ENCODE measurements at places on chromosomes 3 and 15. TPM values are rescaled to one million over a fixed set of nuclear protein-coding genes. Genes with fewer than 3 reads are reported as not detected.

DNA sequence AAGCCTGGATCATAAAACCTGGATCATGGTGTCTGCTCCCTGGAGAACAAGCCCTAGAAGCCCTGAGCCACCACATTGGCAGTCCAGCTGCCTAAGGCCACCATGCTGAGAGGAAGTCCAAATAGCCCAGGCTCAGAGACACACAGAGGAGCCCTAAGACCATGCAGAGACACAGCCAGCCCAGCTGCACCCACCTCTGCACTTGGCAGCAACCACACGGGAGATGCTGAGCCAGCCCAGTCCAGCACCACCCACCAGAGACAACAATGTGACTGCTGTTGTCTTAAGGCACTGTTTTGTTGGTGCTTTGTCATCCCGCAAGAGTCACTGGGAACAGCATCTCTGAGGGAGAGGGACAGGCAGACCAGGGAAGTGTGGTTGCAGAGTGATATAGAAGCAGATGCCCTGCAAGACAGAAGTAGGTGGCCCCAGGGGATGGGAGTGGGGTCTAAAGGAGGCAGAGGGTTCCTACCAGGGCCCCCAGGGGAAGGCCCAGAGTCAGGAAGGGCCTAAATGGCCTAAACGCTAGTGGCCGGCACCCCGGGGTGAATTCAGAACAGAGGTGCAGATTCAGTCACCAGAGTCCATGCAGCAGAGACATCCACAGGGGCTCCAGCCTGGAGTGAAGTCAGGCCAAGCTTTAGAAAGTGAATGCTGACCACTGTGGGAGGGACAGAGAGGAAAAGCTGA is 105.4 kb upstream of the PRR20G start:
- no peak for DNase-seq

- DNase-seq, result no peak
These were observed 48.7 kb downstream of the KLHL6 start for GRCh38 chr3:183506674-183507320.

DNA sequence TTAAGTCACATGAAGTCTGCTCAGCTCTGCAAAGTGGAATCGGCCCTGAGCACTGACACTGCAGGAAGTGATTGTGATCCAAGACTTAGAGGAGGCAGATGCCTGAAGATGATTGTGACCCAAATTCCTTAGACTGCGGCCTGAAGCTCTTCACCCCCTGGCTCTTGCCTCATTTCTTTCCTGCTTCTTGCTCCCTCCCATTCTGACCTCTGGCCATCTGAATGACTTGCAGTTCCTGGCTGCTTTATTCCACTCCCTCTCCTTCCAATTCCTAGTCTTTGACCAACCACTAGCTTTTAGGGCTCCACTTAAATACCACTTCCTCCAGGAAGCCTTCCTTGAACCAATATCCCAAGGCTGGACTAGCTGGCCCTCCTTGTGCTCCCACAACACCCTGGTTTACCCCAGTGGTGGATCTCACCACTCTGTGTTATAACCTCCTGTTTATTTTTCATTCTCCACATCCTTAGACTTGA is 9.9 kb upstream of the EPB42 start:
- DNase-seq, result no peak

The NAALADL2 gene
- total RNA-seq, result 69.5 TPM

- DNase-seq, result no peak
These were observed 92.0 kb downstream of the FAM43A start for GRCh38 chr3:194777729-194778128.

DNA sequence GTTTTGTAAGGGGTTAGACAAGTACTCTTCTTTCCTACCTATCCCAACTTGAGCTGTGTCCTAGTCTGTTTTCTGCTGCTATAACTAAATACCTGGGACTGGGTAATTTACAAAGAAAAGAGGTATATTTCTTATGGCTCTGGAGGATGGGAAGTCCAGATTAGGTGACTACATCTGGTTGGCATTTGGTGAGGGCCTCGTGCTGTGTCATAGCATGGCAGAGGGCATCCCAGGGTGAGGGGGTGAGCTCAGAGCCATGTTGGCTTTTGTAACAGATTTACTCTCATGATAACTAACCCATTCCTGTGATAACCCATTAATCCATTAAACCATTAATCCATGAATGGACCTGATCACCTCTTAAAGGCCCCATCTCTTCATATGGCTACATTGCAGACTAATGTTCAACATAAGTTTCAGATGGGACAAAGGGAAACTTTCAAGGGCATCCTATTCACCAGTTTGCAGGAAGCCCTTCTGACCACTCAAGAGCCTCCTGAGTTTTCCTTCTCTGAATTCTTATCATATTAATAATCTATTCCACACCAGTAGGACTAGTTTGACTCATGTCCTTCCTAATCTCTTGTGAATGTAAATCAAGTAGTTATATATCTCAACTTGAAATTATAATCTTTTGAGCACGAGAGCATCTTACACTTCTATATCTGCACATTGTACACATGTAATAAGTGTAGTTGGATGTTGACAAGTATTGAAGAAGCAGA is 185.7 kb upstream of the ZPLD1 start:
- DNase-seq, result no peak

The TMCO5A gene
- total RNA-seq, result not detected

The BUB1B gene
- total RNA-seq, result 0.33 TPM

DNA sequence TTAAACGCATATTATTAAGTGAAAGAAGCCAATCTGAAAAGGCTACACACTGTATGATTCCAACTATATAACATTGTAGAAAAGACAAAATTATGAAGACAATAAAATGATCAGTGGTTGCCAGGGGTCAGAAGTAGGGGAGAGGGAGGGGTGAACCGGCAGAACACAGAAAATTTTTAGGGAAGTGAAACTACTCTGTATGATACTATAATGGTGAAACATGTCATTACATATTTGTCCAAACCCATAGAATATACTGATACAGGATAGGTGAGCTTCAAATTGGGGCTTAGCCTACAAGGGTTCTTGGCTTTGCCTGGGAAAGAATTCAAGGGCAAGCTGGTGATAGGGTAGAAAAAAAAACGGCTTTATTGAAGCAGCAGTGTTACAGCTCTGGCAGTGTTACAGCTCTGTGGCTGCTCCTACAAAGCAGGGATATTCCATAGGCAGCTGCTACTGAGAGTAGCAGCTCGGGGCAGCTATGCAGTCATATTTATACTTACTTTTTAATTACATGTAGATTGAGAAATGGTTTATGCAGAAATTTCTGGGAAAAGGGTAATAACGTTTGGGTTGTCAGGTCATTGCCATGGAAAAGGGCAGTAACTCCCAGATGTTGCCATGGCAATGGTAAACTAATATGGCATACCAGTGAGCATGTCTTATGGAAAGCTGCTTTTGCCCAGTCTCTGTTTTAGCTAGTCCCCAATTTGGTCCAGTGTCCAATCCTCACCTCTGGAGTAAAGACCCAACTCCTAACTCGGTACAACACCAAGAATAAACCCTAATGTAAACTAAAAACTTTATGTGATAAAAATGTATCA is 125.1 kb upstream of the SLC25A36 start:
- DNase-seq, result no peak

- DNase-seq, result no peak
These were observed 4.8 kb downstream of the RARRES1 start for GRCh38 chr3:158727206-158728060.

The CELSR3 gene
- 1.1 TPM for total RNA-seq

DNA sequence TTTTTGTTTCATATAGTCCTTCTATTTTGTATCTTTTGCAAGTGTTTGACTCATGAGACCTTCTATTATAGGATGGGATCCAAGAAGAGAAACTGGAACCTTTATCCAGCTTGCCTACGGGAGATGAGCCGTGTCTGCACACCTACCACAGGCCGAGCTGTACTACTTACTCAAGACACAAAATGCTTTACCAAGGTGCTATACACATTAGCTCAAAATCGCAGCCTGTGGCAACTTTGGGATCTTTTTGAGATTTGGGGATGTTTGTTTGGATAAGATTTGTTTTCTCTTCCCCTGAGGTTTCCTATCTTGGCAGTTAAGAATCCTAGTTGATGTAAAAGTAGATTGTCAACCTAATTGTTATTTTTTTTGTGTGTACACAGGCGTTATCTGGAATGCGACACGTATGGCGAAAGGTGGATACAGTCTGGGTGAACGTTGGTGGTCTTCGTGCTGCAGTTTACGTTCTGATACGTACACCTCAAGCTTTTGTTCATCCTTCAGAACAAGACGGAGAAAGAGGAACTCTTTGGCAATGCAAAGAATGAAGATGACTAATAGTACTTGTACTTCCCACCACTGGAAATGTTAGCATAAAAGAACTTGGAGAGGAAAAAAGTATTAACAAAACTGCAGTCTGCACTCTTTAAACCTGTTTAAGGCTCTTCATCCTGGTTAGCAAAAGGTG is 13.1 kb upstream of the SETD5 start:
- DNase-seq, result no peak

The ALDH1L1 gene
- 88.3 TPM for total RNA-seq

- DNase-seq, result no peak
These were observed at the start of gene RETNLB for GRCh38 chr3:108757404-108757982. RETNLB (minus strand) TSS chr3:108757410; CDS start chr3:108757185, 225 bp downstream.

DNA sequence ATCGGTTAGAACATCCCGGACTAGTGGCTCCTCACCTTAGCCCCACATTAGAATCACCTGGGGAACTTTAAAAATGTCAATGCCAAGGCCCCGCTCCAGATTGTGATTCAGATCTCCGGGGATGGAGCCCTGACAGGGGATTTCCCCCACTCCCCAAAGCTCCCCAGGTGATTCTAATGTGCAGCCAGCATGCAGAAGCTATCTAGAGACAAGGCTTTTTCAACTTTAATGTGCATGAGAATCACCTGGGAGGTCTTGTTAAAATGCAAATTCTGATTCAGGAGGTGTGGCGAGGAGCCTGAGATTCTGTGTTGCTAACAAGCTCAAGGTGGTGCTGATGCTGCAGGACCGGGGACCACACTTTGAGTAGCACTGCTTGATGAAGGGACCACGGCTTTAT is 156.7 kb downstream of the RAB11A start:
- DNase-seq, result no peak

DNA sequence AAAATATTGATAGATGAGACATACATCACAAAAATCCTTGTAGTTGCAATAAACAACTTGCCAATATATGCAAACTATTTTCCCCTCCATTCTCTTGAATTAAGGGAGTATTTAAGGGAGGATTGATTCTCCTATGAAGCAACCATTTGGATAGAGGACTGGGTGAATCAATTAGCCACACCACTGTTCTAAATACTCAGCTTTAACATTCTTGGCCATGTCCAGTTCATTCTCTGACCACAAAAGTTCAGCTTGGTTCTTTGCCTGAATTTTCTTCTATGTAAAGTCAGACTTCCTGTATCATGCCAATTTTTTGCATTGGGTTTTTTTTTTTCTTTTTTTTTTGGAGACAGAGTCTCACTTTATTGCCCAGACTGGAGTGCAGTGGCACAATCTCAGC is 15.8 kb upstream of the SEC11A start:
- no peak for DNase-seq

The IQCH gene
- total RNA-seq, result 0.64 TPM

DNA sequence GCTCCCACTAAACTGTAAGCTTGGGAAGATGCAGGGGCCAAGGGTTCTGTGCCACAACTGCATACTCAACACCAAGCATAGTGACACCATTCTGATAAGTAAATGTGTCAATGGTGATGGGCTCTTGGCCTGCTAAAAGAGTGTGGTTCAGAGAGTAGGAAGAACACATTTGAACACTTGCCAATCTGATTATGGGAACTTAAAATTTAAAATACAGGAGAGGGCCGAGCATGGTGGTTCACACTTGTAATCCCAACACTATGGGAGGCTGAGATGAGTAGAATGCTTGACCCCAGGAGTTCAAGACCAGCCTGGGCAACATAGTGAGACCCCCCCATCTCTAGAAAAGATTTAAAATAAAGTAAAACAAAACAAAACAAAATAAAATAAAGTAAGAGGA is 34.1 kb downstream of the PTPN9 start:
- DNase-seq, result no peak

The CAPN3 gene
- 15.4 TPM for total RNA-seq

The LARP6 gene
- total RNA-seq, result 18.6 TPM

The SENP7 gene
- 43.2 TPM for total RNA-seq

DNA sequence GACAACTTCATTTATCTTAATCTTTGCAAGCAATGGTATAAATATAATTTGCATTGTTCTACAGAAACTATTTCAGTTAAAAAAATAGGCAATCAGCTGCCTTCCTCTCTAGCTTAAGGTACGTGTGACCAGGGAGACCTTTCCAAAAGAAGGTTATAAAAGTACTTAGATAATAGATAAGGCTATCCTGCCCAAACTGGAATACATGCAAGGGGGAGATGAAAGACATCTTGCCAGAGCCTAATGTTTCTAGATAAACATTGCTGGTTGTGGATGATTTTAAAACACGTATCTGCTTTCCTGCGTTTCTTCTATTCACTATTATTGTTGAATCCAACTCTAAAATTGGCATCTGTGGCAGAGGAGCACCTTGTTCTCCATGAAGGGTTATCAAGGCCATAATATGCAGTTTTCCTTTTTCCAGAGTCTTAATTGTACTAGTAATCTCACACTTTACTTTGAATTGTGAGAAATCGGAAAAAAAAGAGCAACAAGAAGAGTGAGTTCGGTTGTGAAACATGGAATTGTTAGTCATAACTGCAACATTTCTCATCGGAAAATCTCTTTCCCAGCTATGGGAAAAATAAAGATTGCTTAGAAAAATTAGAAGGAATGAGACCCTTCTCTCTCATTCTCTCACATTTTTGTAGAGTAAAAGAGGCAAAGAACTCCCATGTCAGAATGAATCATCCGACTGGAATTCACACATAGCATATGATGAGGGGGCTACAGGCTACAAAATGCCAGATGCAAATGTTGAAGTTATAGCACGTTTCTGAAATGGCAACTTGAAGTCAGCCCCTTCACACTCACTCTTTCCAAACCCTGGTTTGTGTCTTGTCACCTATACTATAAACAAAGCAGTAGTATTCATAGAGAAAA is 936.1 kb upstream of the NR2F2 start:
- DNase-seq, result no peak

The SQOR gene
- 91.1 TPM for total RNA-seq

GRCh38 chr15:31434588-31435260 is 108.1 kb downstream of the KLF13 start:
- no peak for DNase-seq

The SIDT1 gene
- total RNA-seq, result 95.0 TPM

DNA sequence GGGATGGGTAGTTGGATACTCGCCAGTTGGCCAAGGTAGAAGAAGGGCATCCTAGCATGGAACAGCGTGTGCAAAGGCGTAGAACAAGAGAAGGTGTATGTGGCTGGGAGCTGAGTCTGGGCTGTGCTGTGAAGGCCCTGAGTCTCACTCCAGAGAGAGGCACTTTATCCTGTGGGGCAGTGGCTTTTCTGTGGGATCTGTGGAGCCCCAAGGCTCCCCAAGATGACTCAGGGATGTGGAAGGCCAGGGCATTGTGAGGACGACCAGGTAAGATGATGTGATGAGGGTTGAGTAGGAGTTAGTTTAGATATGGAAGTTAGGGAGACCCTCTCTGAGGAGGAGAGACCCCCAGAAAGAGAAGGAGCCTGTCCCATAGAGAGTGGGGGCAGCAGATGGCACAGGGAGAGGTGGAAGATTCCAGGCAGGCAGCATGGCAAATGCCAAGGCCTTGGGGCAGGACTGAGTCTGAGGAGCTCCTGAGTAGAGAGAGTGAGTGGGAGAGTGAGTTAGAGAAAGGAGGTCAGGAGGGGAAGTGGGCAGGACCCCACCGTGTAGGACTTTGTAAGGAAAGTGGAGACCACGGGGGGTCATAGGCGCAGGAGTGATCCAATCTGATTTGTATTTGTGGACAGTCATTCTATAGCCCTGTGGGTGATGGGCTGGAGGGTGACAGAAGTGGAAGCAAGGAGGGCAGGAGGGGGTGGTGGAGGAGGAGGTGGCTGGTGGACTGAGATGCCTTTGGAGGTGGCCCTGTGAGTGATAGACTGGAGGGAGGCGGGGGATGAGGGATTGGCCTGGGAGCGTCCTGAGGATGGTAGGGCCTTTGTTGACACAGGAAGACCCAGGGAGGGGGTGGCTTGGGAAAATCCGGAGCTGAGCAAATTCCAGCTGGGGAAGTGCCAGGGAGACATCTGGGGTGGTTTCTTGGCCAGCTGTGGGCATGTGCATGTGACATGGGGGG is 50.3 kb downstream of the FBLN2 start:
- DNase-seq, result no peak
